T-helper 17 cell (primary cell): ENCODE measurements at places on chromosomes 6 and 20.

DNA sequence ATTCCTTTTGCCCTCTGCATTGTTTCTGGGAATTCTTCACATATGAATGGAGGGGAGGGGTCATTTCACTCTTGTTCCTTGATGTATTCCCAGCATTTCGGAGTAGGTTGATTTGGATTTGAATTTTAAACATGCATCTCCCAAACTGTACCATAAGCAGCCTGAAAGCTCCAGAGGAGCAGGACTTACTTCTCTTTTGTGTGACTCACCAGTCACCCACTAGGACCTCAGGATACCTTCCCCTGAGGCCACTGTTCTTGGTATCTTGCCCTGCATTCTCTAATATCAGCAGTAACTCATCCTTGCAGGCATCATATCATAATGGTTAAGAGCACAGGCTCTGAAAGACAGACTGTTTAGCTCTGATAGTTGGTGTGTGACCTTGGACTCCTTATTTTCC is 703 bp downstream of the MRPL2 start:
- DNase-seq = no peak

DNA sequence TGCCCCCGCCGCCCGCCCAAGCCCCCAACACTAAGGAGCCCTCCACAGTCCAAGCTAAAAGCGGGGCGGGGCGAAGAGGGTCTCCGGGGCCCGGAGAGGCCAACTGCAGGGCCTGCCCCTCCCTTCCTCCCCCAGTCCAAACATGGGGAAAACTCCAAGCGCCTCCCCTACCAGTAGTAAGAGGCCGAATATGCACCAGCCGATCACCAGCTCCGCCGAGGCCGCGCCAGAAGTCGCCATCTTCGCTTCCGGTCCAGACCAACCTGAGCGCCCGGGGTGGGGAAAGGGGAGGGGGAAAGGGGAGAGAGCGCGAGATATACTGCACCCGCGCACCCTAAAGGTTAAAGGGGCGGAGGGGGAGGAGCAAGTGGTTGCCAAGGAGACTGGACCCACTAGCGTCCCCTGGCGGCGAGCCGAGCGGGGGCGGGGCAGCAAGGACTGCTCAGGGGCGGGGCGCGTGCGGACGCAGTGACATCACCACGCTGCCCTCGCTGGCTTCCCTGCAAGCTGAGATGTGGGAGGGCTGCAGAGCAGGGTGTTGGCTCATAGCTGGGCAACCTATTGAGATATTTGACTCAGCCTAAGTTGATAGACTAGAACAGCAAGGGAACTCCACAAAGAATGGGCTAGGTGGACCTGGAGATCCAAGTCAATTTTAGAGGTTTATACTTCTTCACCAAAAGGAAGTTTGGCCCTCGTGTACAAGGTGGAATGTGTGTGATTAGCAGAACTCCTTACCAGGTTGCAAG is at the start of gene LMBRD1:
TSS of gene LMBRD1 (minus strand) at position 369 of the 749 bp plus-strand sequence. CDS start at position 240, 129 bp downstream.
- DNase-seq = peak; percentile 99

- no peak for DNase-seq
These were observed 20.2 kb downstream of the GMEB2 start for GRCh38 chr20:63606686-63607085.

DNA sequence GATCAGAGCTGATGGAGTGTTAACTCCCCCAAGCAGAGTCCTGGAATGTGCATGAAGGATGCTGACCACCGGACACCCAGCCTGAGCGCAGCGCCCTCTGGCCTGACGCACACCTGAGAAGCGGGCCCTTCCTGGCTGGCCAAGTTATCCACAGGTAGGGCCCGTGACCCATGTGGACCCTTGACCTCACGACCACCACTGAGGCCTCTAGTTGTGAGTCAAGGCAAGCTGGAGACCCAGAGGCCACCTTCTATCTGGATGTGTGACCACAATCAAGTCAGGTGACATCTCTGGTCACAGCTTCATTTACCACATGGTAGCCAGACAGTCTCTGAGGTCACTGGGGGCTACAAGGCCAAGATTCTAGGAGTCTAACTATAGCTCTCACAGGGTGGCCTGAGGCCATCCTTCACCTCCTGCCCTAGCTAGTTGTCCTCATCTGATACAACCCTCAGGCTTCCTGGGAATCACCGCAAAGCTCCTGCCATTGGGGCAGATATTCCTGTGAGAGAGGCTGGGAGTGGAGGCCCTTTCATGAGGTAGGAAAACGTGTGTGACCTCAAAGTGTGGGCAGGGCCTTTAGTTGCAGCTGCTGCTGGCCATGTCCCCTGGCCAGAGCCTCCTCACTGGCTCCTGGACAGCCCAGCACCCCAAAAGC is 53.1 kb downstream of the DSTN start:
- DNase-seq = peak; percentile 1

DNA sequence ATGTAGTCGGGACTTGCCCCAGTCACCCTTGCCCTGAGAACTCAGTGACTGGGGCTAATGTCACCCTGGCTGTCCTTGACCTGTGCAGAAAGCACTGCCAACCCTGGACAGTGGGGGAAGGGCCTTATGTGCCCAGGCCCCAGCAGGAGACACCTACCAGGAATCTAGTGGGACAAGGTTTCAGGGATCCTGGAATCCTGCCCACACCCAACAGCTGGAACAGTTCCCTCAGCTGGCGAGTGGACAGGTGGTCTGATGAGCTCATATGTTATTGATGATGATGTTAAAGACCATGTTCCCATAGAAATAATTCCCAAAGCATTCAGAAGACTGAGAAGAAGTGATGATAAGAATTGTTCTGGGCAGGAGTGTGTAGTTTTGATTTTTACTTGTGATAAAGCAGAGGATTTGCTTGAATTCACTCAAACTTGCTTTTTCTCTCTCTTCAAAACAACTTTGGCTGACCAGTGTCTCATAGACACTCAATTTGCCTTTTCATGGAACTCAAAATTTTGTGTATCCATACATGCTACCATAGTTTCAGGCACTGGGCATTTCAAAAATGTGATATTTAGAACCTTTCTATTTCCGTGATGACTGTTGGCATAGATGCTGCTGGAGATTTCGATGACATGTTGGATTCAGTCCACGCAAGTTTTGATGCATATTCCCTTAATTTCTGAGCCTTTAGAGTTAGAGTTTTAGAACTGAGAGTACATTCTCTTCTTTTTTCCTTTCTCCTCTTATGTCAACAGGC is 79.3 kb downstream of the SLC22A3 start:
- no peak for DNase-seq

- DNase-seq = no peak
These were observed 100.9 kb upstream of the PRDM1 start for GRCh38 chr6:105985098-105985815.

GRCh38 chr20:60986506-60987156 is 265.4 kb upstream of the CDH4 start:
- DNase-seq = no peak

DNA sequence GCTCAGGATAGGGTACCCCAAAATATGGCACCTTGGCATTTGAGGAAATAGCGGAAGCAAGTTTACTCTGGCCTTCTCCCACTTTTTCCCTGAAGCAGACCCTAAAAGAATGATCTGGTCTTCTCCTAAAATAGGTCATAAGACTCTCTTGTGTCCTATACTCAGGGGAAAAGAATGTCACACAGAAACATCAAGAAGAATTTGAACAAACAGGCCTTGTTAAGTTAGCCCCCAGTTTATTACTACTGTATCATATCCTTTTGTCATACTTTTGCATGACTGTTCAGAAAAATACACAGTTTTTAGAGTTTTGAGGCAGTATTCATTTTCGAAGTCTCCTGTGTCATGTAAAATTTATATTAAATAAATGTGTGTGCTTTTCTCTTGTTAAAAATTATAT is 12.5 kb downstream of the TAAR2 start:
- DNase-seq = no peak
